ENCODE measurements at places on chromosomes 4 and X.

- DNase-seq, result no peak
These were observed 40.0 kb downstream of the TXK start for GRCh38 chr4:48093991-48094416.

GRCh38 chr4:121720109-121720508 lies 23.3 kb upstream of the ANXA5 start:
- DNase-seq, result no peak

DNA sequence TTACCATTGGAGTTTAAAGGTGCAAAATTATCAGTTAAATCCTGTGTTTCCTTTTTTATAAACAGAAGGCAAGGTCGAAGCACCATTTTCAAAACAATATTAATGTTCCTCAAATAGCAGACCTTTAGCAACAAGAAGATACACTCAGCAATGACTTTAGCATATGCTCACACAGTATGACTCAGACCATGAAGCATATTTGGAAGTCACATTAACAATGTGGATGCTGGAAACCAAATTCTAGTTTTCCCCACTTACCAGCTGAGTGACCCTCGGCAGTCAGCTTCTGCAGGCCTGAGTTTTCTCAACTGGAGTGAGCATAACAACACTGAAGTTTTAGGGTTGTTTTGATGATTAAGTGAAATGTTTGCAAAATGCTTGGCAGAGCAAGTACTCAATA lies 130.5 kb downstream of the ANK2 start:
- no peak for DNase-seq

- no peak for DNase-seq
These were observed at the start of gene SPATA18 for GRCh38 chr4:52051213-52051614. Gene SPATA18, plus strand, starts transcription at chr4:52051304. Its CDS starts 401 bp downstream, at chr4:52051705.

DNA sequence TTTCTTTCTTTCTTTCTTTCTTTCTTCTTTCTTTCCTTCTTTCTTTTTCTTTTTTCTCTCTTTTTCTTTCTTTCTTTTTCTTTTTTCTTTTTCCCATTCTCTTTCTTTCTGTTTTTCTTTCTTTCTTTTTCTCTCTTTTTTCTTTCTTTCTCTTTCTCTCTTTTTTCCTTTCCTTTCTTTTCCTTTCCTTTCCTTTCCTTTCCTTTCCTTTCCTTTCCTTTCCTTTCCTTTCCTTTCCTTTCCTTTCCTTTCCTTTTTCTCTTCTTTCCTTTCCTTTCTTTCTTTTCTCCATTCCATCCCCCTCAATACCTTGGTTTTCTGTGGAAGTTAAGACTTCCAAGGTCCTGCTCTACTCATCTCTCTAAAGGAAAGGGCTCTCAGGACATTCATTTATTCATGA lies 102.8 kb upstream of the CLNK start:
- no peak for DNase-seq

DNA sequence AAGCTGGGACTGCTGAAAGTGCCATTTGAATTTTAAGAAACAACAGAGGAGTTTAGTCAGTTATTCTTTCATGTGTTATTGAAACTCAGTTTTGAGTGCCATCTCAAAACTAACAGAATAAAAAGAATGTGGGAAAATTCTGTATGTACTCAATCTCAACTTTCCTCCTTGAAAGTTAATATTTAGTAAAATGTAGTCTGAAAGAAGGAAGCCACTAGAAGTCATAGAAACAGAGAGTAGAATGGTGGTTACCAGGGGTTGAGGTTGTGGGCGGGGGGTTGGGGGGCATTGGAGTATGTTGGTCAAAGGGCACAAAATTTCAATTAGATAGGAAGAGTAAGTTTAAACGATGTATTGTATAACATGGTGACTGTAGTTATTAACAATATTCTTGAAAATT lies 628.3 kb upstream of the MAGEB2 start:
- no peak for DNase-seq

- no peak for DNase-seq
These were observed 35.5 kb upstream of the GPC3 start for GRCh38 chrX:134020910-134021309.

GRCh38 chr4:155675709-155676429 lies 9.2 kb downstream of the GUCY1A1 start:
- DNase-seq, result no peak

DNA sequence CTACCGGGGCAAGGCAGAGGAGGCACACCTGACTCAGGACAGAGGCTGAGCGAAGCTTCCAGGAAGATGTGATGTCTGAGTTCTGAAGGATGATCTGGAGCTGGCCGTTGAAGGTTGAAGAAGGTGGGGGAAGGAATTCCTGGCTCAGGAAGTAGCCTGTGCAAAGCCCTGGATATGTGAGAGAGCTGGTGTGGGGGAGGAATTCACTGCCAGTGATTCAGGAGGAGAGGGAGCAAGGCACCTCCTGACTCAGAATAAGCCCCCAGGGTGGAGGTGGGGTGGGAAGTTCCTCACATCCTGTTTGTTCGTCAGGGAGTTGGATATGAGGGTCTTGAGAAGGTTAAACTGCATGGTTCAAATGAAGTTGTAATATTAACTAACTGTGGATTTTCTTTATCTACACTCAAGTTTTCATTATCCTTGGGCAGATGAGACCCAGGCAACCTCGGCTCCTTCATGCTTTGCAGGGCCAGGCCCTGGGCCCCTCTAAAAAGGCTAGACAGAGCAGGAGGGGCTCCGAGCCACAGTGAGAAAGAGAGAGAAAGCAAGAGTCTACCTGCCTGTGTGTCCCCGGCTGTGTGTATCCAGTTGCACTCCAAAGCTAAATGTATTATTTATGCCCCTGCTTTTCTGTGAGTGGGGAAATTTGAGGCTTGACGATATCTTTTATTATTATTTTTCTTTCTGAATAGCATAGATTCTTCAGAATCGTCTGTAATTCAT lies 7.1 kb downstream of the NHSL2 start:
- no peak for DNase-seq

GRCh38 chrX:149508467-149508866 lies 3.4 kb upstream of the IDS start:
- DNase-seq, result no peak

- no peak for DNase-seq
These were observed 2.7 kb downstream of the N4BP2 start for GRCh38 chr4:40059362-40059761.

DNA sequence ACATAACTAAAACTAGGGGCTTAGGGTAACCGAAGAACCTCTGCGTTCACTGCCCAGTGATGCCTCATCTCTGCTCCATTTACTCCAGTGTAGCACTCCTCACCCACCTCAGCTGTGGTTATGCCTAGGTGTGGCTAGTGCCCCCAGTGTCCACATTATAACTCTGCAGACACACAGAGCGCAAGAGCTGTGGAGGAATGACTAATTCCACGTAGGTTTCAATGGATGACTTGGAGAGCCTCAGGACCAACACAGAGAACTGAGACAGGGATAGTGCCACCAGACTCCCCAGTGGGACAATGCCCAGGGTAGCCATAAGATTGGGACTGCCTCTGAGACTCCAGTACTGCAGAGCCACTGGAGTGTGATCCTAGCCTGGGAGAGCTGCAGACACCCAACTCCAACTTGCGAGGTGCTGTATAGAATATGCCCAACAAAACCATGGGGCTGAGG lies 542.4 kb upstream of the DIPK2B start:
- DNase-seq, result no peak

GRCh38 chr4:5517372-5517771 lies 191.0 kb downstream of the EVC2 start:
- DNase-seq, result no peak

Data from activated CD8-positive, alpha-beta memory T cell treated with anti-CD3 and anti-CD28 coated beads for 1 hour (primary cell).